HCEC 1CT (cell line): ENCODE measurements at places on chromosomes 2 and 18.

- peak; percentile 53 for DNase-seq
Observed at GRCh38 chr18:76496194-76496890, 1.3 kb upstream of the ZNF516 start.

- no peak for DNase-seq
Observed at GRCh38 chr18:67381608-67382150, 134.8 kb downstream of the DSEL start.

DNA sequence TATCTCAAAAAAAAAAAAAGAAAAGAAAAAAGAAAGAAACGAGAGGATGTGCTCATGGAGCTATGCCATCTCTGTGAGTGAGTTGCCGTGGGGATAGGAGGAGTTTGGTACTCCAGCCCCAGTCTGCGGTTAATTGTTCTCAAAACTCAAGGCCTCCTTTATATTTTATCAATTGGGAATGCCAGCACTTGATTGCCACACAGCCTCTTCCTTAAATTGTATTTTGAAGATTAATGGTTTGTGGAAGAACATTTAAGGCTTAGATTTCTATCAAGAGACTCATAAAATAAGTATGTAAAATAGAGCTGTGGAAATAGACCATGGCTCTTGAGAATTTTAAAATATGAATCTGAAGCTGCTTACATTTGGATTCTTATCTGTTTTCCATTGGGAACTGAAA, 29.8 kb downstream of the KCNE4 start:
- no peak for DNase-seq

- no peak for DNase-seq
Observed at GRCh38 chr2:23386339-23387220, 1.6 kb downstream of the KLHL29 start.

- DNase-seq, result no peak
Observed at GRCh38 chr18:67179726-67180125, 336.8 kb downstream of the DSEL start.

DNA sequence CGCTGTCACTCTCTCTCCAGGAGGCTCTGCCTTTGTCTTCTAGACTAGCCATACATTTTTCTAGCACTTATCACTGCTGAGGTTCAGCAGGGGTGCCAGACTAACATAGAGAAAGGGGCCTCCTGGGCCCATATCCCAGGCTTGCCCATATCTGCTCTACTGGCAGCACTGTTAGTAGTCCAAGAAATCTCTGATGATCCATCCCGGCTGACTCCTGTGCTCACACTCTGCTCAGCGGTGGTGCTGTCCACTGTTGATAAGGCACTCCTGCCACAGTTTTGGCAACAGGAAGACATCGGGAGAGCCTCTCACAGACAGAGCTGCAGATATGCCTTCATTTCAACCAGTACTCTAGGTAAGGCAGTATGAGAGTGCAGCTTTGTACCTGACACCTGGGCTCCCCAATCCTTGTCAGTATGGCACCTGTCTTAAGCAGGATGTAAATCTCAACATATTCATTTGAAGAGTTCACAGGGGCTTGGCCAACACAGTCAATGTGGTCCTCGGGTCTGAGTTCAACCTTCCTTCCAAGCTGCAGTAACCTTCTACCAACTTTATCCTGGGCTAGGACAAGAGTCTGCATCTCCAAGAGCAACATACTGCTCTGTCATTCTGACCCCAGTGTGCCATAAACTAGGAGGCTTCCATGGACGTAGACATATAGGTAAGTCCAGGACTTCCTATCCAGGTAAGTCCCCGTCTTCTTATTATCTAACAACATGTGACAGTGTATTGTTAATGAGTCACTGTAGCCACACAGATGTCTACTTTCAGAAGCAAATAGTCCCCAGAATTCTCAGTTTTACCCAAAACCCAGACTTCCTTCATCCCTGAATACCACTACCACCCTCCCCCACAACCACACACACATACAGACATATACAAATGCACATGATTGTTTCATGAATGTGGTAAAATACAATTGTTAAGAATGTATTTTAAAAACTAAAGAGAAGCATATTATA, 16.2 kb downstream of the KLF7 start:
- no peak for DNase-seq

DNA sequence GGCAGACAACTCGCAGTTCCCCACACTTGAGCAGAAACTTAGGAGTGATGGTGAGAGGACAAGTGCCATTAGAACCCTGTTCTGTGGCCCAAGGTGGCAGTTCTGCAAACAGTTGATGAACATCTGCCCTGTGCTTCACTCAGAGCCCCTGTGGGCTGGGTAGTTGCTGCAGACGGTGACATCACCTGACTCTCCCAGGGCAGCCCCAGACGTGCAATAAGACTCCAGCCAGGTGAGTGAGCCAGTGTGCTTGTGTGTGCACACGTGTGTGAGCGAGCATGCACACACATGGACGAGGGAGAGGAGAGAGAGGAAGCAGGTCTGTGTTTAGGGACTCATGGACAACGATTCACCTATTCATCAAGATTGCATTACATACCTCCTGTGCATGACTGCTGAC, 136.0 kb upstream of the GLI2 start:
- DNase-seq, result no peak

DNA sequence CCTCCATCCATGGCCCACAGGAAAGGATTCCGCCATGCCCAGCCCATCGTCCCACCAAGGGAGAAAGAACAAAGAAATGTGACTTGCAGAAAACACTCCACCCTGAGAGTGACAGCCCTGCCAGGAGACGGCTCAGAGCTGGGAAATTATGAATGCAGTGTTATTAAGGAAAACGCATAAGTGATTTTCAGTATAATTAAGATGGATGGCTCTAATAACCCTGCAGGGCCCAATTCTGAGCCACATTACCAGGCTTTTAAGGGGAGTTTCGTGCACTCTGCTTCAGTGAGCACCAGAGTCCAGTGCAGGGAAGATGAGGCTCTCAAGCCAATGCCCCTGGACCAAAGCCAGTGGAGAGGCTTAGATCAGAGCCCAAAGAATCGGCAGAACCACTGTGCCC, 10.6 kb upstream of the TEX51 start:
- DNase-seq, result no peak

- DNase-seq, result no peak
Observed at GRCh38 chr18:24402209-24402785, 4.7 kb upstream of the OSBPL1A start.

- DNase-seq, result no peak
Observed at GRCh38 chr2:236659758-236660150, 90.1 kb downstream of the ACKR3 start.

DNA sequence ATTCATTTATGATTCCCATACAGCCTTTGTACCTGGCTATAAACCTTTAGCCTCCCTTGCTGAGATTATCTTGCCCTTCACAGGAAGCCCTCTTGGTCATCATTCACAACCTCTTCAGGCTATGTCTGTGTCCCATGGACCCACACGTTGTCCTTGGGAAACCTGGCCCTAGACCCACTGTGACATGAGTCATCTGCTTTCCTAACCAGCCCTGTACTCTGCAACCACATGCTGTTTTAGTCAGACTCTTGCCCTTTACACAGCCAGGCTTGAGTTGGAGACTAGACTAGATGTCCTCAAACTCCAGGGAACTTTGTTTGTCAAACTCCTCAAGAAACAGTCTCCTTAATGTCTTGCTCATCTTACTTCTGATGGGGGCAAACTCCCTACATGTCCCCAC, 229.3 kb upstream of the ZSWIM2 start:
- DNase-seq, result peak; percentile 51

GRCh38 chr2:188235364-188235763, 56.3 kb upstream of the GULP1 start:
- no peak for DNase-seq

- no peak for DNase-seq
Observed at GRCh38 chr2:241541564-241542277, 16.8 kb upstream of the BOK start.

GRCh38 chr2:14072338-14072737, 560.2 kb upstream of the LRATD1 start:
- DNase-seq, result peak; percentile 71

GRCh38 chr2:14492920-14493503, 139.5 kb upstream of the LRATD1 start:
- peak; percentile 97 for DNase-seq

- peak; percentile 30 for DNase-seq
Observed at GRCh38 chr18:56286775-56287325, 351.5 kb downstream of the TXNL1 start.
